ENCODE measurements at places on chromosomes 7 and 10.
A peak's percentile ranks its signal among the peaks of the same experiment; 100 is the strongest.

DNA sequence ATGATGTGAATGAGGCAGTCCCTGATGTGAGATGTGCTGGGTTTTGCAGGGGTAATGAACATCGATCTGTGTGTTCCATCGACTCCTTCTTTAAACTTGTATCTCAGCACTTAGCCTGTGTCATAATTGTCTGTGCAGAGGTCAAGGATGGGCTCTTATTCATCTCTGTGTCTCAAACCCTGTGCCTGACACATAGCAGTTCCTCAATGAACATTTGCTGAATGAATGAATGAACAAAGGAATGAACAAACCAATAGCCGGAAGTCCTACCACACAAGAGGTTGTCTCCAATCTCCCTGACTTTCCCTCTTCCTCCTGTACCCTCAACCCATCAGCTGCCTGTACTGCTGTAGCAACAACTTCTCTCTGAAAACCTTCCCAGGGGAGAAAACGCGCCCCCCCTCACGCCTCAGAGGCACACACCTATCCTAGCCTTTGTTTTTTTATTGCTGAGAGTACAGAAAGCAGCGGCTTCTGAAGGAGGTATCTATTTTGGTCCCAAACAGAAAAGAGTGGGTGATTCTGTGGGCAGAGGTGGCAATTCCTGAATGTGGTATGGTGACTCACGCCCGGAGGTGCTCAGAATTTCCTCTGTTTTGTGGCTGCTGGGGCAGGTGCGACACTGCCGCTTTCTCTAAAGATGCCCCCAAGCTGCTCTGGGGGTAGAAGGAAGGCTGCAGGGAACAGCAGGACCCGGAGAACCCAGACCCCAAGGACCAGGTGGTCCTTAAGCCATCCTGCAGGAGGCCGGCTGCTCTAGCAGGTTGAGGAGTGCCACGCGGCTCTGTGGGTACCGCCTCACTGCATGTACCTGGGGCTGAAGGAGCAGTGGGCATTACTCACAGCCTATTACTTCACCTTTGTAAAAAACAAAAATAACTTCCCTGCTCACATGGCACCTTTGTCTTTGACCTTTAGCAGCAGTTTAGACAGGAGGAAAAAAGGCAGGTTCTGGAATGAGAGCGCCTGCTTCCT lies 9.6 kb downstream of the IL2RA start:
- DNase-seq, result peak; percentile 91

DNA sequence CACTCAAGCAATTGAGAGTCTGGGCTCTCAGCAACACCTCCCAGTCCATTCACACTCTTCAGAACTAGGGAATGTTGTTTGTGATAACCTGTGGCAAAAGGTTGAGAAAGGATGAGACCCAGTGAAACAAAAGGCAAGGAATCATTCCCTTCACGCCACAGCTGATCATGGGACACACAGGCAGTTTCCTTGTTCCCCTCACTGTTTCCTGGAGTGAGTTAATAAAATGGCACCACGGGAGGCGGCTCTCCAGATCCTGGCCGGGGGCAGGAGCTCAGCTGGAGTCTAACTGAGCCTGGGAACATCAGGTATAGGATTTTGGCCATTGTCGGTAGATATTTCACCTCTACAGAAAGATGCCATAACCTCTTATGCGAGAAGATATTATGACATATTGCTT lies 107.3 kb upstream of the FAM171A1 start:
- DNase-seq, result no peak

DNA sequence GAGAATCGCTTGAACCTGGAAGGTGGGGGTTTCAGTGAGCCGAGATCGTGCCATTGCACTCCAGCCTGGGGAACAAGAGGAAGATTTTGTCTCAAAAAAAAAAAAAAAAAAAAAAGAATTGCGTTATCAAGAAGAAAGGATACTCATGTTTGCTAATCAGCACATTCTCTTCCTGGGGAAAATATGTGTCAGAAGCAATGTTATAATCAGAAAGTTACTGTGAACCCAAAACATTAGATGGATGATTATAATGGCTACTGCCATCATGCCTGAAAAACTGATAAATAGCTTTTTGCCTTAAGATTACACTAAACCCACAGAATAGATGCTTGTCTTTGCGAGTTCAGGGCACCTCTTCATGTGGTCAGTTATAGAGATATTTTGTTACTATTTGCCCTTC lies 24.3 kb upstream of the GNAI1 start:
- DNase-seq, result no peak

DNA sequence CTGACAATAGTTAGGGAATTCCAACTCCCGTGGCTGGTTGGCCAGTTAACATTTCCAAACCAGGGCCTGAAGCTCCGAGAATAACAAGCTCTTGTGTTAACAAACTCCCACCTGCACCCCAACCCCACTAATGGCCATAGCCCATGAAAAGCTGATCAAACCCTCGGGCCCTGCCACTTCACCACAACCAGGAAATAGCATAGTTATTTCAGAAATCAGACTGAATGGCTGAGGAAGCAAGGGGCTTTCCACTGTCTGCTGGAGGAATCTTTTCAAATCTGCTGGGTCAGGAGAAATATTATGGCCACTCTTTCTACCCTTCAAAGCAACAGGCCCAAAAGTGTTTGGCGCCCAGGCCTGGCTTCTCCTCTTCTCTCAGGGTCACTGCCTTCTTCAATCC lies 145.6 kb downstream of the GLCCI1 start:
- DNase-seq, result peak; percentile 57

DNA sequence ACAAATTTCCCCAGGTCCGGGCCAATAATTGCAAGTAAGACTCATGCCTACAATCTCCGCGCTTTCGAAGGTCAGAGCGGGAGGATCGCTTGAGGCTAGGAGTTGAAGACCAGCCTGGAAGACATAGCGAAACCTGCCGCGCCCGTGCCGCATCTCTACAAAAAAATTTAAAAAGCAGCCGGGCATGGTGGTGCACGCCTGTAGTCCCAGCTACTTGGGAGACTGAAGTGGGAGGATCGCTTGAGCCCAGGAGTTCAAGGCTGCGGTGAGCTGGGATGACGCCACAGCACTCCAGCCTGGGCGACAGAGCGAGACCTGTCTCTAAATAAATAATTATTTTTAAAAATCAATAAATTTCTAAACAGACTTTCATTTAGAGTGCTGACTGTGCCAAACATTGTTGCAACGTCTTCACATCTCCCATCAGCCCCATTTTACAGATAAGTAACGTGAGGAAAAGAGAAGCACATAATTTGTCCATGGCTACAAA lies 494 bp upstream of the CFAP43 start:
- no peak for DNase-seq

DNA sequence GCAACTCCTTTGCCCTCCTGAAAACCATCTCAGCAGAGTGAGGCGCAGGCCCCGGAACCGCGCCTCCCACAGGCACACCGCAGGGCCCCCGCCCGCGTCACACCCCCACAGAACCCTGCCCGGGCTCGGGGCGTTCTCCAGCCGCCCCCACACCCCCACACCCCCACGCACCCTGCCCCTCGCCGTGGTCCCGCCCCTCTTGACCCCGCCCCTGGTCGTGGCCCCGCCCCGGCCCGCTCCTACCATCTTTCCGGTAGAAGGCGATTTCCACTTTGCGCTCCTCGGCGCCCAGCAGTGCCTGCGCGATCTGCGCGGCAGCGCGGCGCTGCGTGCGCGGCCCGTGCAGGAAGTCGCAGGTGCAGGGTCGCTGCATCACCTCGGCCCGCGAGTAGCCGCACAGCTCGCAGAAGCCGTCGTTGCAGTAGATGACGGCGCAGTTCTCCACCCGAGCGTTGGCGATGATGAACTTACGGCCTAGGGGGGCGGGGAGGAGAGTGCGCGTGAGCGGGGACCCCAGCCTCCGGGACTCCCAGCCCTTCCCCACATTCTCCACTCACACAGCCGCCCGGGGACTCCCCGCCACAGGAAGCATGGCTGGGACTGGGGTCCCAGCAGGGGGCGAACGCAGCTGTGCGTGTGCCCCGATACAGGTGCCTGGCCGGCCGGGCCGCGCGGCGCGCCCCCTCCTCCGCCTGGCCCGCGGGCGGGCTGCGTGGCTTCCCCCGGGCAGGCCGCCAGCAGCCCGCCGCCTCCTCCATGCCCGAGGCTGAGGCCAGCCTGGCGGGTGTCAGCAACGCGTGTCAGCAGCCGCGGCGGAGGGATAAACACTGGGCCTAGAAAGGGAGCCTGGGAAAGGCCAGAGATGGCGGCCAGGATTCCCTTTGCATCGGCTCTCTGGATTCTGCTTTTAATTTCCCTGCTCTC lies 3.4 kb downstream of the KCNH2 start:
- peak; percentile 84 for DNase-seq

DNA sequence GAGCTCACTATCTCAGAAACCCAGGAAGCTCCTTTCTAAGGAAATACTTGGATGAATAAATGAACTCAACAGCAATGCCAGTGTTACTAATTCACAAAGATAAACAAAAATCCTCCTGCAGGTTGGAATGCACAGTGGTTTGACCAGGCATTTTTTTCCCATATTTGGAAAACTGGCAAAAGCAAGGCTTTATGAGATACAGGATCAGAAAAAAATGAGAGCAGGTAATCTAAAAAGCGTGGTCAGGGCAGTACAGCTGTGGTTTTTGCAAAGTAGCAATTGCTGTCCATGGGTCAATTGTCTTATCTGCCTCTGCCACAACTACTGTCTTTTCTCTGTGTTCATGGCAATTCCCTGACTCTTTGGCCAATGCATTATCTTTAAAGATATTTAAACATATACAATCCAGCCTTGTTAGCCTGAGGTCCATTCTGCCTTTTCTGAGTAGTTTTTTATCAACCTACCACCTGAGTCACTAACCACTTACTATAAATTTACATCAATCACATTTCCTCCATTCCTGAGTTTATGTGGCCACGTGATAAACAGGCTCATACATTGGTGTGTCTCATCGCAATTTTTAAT lies 564.5 kb upstream of the IGFBP3 start:
- no peak for DNase-seq

- DNase-seq, result no peak
These were observed 100.3 kb downstream of the MCU start for GRCh38 chr10:72792288-72792687.

GRCh38 chr7:73749931-73750776 lies 11.6 kb upstream of the ABHD11 start:
- DNase-seq, result no peak

DNA sequence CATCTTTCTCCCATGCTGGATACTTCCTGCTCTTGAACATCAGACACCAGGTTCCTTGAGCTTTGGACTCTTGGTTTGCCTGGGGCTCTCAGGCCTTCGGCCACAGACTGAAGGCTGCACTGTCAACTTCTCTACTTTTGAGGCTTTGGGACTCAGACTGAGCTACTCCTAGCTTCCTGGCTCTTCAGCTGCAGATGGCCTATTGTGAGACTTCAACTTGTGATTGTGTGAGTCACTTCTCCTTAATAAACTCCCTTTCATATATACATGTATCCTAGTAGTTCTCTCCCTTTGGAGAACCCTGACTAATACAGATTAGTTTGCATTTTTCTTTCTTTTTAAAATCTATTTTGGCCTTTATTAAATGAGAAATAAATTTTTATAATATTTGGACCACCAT lies 276.2 kb upstream of the SEMA3C start:
- no peak for DNase-seq

GRCh38 chr7:70384024-70384423 lies 747.9 kb upstream of the GALNT17 start:
- no peak for DNase-seq

GRCh38 chr10:93821051-93821772 lies 63.5 kb downstream of the LGI1 start:
- no peak for DNase-seq

- no peak for DNase-seq
These were observed 355.2 kb downstream of the TNS3 start for GRCh38 chr7:47226696-47227095.

DNA sequence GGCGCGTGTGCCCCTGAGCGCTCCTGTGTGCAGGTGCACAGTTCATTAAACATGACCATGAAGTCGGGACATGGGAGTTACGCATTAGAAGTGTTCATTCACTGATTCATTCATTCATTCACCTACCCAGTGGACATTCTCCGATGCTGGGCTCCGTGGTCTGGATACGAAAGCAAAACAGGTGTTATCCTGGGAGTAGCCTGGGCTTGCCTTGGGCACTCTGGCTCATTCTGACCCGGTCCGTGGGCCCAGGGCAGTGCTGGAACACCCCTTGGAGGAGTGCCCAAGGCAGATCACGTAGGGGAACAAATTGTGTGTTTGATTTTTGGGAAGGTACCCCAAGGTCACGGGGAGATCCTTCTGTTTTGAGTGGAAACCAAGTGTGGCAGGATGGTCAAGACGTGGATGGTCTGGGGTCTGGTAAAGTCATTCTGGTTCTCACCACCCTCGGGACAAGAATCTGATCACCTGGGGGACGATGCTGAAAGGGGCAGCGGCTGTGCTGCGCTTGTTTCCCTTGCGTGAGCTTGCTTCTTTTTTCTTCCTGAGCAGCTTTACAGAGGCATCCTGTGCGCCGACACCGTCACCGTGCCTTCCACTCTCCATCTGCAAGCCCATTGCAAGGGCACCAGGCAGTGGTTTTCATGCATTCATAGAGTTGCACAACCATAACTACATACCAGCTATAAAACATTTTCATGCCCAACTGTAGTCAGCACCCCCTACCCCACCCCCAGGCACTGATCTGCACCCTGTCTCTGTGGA lies 10.1 kb downstream of the ELFN1 start:
- DNase-seq, result no peak

DNA sequence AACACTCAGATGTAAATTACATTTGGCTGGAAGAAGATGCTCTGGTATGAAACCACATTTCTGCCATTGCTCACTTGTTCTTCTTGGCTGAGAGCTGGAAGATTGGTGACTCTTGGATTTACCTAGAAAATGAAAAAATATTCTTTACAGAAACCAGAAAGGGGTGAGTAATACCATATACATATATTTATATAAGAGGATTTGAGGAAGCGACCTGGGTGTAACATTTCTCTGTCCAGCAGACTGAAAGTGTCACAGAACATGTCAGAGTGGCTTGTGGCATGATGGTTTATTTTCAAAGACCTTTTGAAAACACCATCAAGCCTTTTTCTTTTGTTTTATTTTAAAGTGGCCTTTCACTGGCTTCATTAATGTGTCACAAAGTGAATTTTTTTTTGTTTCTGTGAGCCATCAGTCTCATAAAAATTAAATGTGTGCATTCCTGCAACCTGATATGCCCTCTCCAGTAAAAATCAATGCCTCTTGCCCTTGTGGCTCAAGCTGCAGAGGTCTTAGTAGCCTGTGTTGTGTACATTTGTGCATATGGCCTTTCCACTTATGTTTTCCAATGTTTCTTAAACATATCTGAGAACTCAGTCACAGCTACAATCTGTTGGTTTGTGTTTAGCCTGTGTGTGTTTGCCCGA lies 23.5 kb downstream of the CREB5 start:
- DNase-seq, result no peak

DNA sequence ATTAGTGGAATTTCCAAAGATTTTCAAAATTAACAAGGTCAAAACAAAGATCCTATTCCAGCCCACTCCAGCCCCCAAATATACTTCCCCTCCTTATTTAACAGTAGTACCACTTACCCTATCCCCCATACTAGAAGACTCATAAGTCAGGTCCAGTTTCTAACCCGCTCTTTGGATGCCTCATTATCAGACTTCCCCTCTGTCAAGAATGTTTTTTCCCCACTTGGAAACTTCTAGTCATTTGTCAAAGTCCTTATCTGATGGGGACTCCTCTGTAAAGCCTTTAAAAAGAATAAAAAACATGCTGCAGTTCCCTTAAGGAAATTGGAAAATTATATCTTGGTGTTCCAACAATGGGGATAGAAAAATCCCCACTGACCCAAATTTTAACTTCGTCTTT lies 70.1 kb downstream of the IMMP2L start:
- DNase-seq, result no peak

GRCh38 chr10:31873724-31874123 lies 54.9 kb downstream of the ARHGAP12 start:
- no peak for DNase-seq

All from activated CD4-positive, alpha-beta T cell treated with anti-CD3 and anti-CD28 coated beads, Interleukin-10, Interleukin-2, amounts not matched to agents 100 ng/mL and 50 ng/mL, durations not matched to agents 16 hours and 8 hours (primary cell).